Effector CD8-positive, alpha-beta T cell (primary cell): ENCODE measurements at places on chromosomes 12 and 14.

DNA sequence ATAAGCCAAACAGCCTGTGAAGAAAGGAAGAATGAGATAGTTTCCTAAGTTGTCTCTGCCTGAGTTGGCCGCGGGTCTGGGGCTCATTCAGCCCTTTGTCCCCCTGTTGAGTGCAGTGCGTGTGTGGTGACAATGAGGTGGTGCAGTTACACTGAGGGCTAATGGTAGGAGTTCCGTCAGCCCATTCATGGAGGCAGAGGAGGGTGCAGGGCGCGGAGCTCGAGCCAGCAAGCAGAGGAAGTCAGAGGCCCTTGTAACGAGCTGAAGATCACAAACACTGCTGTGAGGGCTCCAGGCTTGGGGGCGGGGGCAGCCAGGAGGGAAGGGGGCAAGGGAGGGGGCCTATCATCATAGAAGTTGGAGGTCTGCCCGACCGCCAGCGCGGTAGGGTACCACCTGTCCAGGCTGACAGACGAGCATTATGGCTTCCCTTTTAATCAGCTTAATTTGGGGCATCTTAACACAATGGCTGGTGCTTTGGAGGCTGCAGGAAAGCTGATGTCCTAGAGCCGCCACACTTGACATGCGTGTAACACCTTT is 20.5 kb downstream of the CCND2 start:
- no peak for DNase-seq

GRCh38 chr14:84864548-84865271 is 665.2 kb upstream of the FLRT2 start:
- DNase-seq: no peak

- DNase-seq: no peak
Measured at GRCh38 chr14:88013750-88014349, 8.9 kb downstream of the GPR65 start.

DNA sequence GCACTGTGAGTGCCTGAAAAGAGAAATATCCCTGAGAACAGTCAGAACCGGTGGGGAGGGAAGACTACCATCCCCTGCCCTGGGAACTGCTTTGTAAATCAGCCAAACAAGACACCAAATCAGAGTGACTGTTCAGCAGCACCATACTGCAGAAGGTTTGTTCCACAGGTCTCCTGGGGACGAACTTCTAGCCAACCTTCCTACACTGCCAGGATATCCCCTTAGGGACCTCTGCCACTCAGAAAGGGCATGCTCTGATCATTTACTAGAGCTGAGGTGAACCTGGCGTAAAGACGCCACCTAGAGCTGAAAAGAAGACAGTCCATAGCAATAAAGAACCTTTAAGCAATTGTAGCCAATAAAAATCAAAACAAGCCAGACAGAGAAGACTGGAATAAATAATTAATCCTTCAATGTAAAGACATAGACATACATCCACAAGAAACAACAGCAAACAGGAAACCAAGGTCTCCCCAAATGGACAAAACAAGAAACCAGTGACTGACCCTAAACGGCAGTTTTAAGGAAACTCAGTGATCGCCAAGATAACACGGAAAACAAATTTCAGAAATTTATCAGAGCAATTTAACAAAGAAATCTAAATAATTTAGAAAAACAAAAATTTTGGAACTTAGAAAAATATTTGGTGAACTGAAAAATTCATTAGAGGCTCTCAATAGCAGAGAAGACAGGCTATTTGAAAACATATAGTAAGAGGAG is 228.1 kb upstream of the AMIGO2 start:
- DNase-seq: no peak

GRCh38 chr12:122168492-122168891 is 5.5 kb downstream of the IL31 start:
- no peak for DNase-seq

GRCh38 chr14:102593061-102593824 is 794 bp downstream of the RCOR1 start:
- DNase-seq: peak; percentile 30

DNA sequence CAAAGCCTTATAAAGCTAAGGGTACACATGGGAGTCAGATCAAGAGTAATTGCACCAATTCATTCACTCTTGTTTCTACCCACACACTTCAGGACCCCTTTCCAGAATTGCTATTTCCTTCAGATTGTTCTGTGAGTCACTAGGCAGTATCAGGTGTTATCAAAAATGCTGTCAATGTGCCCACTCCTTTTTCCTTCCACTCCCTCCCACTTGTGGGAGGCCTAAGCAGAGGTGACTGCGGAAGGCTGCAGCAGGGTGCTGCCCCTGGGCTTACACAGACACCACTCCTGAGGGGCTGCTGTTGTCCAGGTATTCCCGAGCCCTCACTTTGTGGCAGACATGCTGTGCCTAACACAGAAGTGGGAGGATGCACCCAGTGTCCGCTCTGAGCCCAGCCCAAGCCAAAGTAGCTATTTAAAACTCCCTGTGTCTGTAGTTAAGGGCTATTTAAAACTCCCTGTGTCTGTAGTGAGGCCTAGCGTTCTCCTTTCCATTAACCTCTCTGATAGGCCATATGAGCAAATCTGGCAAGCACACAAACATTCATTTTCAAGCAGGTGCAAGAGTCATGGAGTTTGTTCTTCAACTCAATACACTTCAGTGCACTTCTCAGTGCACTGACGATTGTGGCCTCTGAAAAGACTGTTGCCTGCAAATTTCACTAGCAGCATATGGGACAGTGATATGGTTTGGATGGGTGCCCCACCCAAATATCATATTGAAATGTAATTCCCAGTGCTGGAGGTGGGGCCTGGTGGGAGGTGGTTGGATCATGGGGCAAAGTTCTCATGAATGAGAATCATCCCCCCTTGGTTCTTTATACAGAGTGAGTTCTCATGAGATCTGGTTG is 117.8 kb downstream of the PHLDA1 start:
- no peak for DNase-seq

DNA sequence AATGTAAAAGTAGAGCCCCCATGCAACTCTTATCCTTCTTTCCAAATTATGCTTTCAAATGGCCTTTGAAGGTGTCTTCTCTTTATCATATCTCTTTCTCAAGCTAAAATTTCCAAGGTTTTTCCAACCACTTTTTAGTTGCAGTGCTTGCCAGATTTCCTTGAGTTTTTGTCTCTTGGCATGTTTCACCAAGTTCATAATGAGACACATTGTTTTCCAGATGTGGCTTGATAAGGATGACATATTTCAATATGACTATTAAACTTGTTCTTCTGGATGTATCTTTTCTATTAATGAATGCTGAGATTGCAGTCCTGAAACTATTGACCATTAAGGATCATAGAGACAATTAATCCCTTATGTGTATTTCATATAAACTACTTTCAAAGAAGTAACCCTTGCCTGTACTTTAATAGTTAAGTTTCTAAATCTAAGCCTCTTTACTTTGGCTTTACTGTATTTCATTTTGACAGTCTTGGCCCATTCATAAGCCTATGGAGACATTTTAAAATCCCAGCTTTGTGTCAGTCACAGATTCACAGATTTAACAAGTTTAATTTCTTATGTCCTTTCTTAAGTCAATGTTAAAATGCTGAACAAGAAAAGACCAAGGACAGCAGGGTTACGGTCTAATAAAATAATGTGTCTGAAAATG is 151.5 kb downstream of the LRFN5 start:
- no peak for DNase-seq

DNA sequence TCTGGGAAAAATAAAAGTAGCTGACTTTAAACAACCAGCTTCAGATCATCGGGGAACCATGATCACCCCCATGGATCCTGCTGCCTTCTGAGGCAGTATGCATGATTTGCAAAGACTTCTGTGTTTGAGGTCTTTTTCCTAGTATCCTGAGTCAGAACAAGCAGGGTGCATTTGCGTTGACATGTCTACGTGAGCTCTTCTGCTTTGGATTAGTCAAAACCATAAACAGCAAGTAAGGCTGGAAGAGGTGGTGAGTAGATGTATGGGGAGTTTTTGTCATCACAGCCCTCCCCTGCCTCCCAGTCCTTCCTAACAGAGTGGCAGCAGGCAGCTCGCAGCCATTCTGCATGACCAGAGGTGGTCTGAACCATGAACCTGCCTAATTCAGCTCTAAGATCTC is 24.1 kb downstream of the PLEKHG7 start:
- no peak for DNase-seq

DNA sequence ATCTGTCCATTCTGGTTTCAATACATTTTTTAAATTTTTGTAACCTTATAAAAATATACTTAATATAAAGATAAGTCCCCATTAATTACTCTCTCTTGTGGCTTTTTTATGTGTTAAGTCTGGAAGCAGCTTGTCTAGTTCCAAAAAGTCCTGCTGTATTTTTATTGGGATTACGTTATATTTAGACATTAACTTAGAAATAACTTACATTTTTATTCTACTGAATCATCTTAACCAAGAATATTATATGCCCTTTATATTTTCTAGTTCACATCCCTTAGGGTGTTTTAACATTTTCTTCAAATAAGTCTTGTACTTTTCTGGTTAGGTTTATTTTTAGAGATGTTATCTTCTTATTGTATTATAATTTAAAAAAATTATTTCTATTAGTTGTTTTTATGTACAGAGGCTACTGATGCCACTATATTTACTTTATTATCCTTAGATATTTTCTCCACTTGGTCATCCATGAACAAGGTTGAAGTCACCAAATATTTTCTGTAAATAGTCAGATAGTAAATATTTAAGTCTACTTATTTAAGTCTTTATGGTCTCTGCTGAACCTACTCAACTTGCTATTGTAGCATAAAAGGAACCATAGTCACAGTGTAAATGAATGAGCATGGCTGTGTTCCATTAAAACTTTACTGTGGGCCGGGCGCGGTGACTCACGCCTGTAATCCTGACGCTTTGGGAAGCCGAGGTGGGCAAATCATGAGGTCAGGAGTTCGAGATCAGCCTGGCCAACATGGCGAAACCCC is 132.4 kb upstream of the NEDD1 start:
- DNase-seq: no peak

GRCh38 chr12:62767496-62767895 is 167.5 kb downstream of the PPM1H start:
- DNase-seq: no peak

DNA sequence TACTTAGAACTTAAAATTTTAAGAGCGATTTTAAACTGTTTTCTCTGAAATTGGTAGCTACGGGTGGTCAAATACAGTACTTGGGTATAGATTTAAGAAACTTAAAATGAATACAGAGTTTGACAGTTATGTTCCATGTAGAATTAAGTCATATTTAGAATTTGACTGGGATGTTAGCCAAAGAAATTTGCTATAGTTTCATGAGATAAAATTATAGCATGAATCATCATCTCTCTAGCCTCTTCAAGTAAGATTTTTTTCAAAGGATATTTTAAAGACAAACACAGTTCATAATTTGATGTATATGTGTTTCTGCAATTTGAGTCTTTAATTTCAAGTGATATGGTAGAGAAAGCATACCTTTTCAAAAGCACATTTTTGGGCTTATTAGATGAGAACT is 41.0 kb downstream of the ZCRB1 start:
- DNase-seq: no peak

- no peak for DNase-seq
Measured at GRCh38 chr12:99976762-99977161, 8.0 kb downstream of the ANKS1B start.

DNA sequence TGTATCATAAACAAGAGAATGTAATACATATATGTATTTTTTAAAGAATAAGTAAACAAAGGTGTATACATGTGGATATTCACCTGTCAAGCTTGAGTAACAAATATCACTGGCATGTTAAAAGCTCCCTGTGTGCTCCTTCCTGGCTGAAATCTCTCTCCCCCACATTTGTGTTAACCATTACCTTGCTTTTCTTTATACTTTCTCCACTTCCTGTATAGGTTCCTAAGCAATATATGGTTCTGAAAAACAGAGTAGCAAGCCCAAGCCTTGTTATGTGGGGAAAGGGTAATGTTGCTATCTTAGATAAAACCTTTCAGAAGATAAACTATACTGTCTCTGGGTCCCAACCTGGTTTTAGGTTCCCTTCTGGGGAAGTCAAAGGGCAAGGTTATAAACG is 32.3 kb upstream of the TBC1D30 start:
- no peak for DNase-seq

DNA sequence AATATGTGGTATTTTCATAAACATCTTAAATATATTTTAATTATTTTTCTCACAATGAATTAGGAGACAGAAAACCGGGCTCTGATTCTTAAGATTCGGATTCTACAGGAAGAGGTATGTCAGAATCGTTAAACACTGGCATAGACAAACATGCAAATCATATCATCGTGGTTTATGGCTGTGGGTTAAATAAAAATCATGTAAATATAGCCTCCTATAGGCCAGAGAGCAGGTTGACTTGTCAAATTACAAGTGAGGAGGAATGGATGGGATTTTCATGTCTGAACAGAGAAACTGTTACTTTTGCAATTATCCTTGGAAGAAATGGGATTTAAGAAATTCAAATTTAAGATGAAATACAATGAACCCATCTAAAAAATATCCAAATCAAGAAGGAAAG is 74.9 kb upstream of the BCAT1 start:
- no peak for DNase-seq

DNA sequence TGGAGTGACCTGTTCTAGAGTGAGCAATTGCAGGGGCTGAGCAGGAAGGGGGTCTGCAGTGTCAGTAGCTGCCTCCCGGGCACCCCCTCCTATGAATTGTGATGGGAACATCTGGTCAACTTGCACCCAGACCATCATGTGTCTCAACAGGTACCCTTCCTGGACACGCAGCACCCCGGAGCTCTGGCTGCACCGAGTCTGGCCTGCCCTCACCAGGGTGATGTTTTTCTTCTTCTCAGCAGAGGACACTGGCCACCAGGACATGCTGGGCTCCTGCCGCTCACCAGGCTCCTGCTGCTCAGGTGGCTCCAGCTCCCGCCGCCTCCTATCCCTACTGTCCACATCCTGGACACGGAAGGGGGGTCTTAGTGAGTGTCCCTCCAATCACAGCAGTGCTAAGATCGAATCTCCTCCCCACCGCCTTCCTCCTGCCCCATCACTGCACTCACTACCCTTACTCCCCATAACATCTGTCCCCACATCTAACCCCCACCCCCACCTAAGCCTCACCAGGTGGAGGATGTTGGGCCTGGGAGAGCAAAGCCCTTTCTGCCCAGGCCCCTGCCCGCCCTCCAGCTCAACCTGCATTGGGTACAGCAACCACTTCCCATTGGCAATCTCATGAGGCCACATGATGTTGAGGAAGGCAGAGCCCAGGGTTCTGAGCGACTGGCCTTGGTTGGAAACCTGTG is 14.9 kb downstream of the ITGA7 start:
- DNase-seq: no peak

DNA sequence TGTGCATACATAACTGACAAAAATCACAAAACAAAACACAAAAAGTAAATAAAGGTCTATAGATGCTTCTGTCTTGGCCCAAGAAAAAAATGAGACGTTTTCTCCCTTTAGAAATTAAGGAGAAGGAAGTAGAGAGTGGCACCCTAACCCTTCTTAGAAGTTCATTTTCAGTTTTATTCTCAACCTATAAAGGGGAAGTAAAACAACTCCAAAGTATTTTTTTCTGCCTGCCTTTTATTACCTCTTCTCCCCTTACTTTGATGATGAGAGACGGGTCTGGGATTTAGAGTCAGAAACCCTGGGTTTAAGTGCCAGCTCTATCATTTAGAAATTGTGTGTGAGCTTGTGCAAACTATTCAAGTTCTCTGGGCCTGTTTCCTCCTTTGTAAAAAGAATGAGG is 2.8 kb downstream of the PRIM1 start:
- no peak for DNase-seq

- DNase-seq: no peak
Measured at GRCh38 chr12:29616664-29617406, 119.3 kb upstream of the OVCH1 start.
